ENCODE measurements at places on chromosomes 12 and 14.
A peak's percentile ranks its signal among the peaks of the same experiment; 100 is the strongest.

GRCh38 chr14:100872259-100873095 is 31.0 kb downstream of the RTL1 start:
- no peak for DNase-seq

GRCh38 chr14:56543436-56543835 is 36.2 kb upstream of the TMEM260 start:
- no peak for DNase-seq

- DNase-seq = no peak
These were observed 430.1 kb downstream of the AEBP2 start for GRCh38 chr12:19869413-19869812.

- no peak for DNase-seq
These were observed 124.2 kb upstream of the MIS18BP1 start for GRCh38 chr14:45377166-45377565.

- no peak for DNase-seq
These were observed 1.9 kb upstream of the ANO2 start for GRCh38 chr12:5947006-5947405.

GRCh38 chr14:77339407-77339806 is 18.6 kb downstream of the GSTZ1 start:
- no peak for DNase-seq

DNA sequence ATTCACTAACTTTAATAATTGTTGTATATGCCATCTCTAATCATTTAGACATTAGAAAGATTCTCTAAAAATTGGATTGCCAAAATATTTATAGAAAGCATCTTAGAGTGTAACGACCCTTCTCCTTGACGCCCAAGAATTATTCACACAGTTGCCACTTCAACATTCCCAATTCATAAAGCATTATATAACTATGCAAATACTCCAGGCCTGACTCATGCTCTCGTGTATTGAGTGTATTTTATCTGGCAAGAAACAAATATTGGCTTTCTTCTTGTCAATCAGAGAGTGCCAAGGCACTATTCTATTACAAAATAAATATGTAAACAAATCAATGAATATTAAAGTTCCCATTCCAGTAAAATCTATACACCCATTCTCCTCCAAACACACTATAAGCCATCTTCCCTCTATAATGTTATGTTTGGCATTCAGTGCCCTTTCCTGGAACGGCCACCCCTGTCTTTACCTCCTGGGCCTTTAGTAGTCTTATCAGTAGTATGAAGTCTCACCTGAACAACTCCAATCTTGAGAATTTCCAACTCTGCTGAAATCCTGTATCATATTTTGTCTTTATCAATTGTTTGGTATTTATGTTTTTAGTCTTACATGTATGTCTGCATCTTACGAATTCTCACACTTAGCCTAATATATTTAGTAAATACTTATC is 182.6 kb downstream of the PIK3C2G start:
- DNase-seq = no peak

DNA sequence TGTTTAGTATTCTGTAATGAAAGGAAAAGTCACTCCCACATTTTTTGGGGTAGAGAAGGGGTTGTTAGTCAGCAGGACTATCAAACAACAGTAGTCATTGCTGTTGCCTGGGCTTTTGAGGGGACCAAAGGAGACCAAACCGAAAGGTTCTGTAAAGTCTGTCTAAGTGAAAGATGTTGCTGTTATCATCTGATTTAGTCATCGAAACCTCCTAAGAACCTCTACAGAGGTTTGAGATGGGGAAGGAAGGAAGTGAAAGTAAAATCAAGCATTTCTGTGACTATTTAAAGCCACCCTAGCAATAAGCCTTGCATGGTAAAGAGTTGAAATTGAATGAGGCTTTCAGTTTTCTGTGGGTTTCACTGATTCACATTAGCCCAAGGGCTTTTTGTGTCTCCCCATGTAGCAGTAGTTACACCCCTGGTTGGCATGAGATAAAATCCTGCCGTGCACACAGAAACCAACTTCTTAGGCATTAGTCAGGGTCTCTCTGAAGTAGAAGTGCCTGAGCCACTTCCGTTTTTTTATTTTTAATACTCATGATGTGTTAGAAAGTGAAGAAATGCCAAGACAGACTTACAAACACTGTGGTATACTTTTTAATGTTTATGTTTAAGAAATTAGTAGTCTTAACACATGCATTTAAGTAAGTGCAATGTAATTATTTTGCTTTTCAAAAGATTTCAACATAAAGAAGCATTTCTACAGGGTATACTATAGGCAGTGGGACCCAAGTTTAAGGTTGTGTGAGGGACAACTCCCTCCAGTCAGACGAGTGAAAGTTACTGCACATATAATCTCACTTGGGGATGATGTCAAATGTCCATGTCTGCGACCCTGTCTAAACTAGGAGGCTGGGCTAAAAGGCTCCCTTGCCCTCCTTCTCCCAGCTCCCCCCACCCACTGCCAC is 50.4 kb downstream of the DYRK2 start:
- peak; percentile 50 for DNase-seq

- no peak for DNase-seq
These were observed 278.1 kb downstream of the NUAK1 start for GRCh38 chr12:105860561-105861207.

DNA sequence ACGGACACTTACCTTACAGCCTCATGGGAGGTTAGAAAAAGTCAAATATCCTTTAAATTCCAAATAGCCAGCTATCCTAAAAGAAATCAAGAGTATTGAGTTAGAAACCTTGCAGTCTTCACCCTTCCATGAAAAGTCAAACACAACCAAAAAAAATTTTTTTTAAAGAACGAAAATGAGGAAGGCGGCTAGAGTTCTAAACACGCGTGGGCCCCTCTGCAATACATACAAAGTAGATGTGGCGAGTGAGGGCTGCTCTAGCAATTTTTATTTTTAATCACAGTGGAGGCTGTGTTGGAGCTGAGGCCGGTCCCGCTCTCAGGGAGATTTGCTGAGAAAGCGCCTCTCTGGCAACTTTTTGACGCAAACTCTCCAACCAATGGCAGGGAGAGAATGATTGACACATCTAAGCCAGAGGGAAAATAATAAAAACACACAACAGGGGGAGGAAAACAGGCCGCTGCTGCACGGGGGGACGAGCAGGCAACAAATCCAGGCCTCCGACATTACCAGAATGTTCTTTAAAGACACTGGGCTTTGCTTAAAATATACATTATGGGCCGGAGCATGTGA is at the start of gene OTX2:
OTX2 (minus strand) TSS at position 333 of the 573 bp plus-strand sequence. CDS start 5,023 bp downstream, outside the sequence.
- DNase-seq = no peak

DNA sequence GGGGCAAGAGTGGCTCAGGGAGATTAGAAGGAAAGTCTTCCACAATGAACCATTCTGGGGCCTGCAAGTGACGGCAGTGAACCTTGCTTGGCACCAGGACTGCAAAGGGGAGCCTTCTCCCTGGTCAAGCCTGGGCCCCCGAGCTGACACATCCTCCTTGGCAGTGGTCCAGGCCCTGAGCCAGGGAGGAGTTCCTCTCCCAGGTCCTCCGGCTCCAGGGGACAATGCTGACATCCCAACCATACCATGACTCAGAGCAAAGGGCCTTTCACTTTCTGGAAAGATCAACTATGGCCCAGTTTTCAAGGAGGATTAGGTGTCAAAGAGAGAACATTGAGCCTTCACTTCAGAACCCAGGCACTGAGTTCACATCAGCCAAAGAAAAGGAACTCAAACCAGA is 756.5 kb upstream of the TBX3 start:
- DNase-seq = no peak

DNA sequence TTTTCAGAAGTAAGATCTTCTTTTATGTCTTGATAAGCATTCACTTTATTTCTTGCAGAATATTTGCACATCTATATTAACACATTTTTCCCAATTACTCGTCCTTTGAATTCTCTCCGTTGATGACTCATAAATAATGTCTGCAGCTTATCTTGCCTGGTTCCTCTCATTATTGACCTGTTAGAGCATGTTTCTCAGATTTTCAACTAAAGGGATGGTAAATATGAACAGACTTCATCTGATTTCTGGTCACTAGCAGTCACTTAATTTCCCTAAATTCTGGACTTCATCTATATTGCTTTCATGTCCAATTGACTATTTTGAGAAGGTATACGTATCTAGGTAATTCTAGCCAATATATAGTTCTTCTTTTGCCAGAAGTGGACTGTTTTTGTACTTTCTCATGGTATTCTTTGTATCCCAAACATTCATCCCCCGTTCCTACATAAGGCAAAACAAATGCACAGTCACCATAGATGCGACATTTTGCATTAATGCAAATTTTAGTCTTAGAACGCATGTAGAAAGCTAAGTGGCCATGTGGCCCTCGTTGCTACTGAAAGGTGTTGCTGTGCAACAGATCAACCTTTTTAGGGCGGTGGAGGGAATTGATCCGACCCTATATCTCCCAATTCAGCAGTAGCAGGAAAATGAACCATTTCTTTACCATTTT is 6.2 kb downstream of the PIK3C2G start:
- no peak for DNase-seq

GRCh38 chr14:97538749-97539410 is 741.7 kb downstream of the VRK1 start:
- no peak for DNase-seq

DNA sequence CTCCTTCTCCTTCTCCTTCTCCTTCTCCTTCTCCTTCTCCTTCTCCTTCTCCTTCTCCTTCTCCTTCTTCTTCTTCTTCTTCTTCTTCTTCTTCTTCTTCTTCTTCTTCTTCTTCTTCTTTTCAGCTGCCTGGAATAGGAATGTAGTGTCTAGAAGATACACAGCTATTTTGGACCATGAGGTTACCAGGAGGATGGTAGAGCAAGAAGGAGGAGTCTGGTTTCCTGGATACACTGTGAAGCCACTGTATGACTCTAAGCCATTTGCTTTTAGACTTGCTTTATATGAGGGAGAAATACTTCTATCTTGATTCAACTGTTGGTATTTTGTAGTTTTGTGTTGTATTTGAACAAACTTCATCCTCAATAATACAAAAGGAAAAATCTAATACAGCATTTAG is 3.0 kb upstream of the MYBPC1 start:
- no peak for DNase-seq

- DNase-seq = no peak
These were observed 585.4 kb downstream of the ALG10 start for GRCh38 chr12:34607520-34608195.

DNA sequence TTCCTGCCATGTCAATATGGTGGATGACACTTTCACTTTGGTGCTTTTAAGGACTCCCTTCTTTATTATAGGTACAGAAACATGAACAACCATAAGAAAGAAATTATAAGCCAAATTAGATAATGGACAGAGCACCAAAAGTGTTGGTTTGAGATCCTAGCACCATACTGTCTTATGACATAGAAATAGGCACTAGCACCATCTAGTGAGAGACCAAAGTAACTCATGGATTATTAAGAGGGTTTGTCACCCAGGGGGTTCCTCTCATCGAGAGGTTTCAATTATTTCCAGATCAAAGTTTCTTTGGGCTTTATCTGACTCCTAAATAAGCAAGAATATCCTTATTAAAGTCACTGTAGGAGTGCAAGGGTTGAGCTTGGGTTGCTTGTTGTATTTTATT is 153.0 kb upstream of the DIO2 start:
- no peak for DNase-seq

GRCh38 chr12:112321245-112321644 is 61.0 kb downstream of the HECTD4 start:
- no peak for DNase-seq

- DNase-seq = no peak
These were observed 530.5 kb downstream of the BCL11B start for GRCh38 chr14:98741523-98741922.

DNA sequence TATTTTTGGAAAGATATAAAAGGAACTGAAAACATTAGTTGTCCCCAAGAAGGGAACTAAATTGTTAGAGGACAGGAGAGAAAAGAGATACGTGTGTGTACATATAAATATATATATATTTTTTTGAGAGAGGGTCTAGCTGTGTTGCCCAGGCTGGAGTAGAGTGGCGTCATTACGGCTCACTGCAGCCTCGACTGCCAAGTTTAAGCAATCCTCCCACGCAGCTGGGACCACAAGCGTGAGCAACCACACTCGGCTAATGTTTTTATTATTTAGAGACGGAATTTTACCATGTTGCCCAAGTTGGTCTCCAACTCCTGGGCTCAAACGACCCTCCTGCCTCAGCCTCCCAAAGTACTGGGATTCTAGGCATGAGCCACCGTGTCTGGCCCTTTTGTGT is 16.2 kb upstream of the NOP2 start:
- no peak for DNase-seq

- DNase-seq = peak; percentile 1
These were observed 295.9 kb upstream of the ATP2B1 start for GRCh38 chr12:90004319-90005074.

GRCh38 chr12:85519163-85519562 is 239.1 kb downstream of the ALX1 start:
- no peak for DNase-seq

DNA sequence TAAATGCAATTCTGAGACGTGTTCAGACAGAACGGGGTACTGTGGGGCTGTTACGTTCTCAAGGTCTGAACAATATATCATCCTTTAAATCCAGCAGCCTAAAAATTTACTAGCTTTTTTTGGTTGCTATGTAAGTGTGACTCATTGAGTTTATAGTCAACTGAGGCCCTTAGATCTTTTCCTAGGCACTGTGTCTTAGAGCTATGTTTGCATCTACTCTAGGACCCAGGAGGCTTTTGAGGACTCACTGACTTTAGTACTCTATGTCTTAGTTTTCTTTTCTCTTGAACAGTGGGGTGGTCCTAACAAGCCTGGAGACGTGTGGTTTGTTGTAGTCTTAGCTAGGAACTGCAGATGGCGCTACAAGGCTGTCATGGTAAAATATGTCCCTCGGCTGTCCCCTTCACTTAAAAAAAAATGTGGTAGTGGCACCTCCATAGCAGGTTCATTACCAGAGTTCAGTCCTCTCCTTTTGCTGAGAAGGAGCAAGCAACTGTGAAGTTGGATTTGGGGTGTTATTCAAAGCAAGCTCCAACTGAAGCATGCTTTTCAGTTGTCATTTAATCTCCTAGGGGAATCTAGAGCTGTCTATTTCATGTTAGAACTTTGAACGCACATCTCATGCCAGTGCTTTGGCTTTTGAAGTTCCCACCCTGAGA is 8.7 kb upstream of the SPATS2 start:
- no peak for DNase-seq

DNA sequence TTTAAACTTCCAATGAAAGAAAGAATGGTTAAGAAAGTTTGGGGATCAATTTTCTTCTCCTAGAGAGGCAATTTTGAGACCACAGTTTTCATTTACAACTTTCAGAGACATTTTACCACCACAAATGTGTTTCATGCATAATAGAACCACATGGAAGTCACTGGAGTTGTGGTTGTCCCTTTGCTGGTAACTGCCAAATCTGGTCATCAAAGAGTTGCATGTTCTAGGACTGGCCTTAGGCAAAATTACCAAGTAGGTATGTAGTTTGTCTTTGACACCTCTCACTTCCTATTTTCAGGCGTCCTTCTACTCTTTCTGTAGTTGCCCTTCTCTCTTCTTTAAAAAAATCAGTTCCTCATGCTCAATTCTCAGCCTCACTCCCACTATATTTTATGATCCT is 54.3 kb upstream of the TMX1 start:
- DNase-seq = no peak

DNA sequence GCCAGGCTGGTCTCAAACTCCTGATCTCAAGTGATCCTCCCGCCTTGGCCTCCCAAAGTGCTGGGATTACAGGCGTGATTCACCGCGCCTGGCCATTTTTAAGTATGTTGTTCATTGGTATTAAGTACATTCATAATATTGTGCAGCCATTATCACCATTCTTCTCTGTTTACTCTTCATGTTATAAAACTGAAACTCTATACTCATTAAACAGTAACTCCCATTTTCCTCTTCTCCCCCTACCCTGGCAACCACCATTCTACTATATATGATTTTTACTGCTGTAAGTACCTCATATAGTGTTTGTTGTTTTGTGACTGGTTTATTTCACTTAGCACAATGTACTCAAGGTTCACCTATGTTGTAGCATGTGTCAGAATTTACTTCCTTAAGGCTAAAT is 23.1 kb downstream of the METAP2 start:
- DNase-seq = no peak

- DNase-seq = no peak
These were observed 1088.9 kb upstream of the TMEM132C start for GRCh38 chr12:127178052-127178451.
